Spinal cord (tissue), 10 donors: ENCODE measurements at places on chromosomes 7 and 10.

GRCh38 chr10:6892864-6893263 is 312.8 kb upstream of the PRKCQ start:
- DNase-seq, result no peak

DNA sequence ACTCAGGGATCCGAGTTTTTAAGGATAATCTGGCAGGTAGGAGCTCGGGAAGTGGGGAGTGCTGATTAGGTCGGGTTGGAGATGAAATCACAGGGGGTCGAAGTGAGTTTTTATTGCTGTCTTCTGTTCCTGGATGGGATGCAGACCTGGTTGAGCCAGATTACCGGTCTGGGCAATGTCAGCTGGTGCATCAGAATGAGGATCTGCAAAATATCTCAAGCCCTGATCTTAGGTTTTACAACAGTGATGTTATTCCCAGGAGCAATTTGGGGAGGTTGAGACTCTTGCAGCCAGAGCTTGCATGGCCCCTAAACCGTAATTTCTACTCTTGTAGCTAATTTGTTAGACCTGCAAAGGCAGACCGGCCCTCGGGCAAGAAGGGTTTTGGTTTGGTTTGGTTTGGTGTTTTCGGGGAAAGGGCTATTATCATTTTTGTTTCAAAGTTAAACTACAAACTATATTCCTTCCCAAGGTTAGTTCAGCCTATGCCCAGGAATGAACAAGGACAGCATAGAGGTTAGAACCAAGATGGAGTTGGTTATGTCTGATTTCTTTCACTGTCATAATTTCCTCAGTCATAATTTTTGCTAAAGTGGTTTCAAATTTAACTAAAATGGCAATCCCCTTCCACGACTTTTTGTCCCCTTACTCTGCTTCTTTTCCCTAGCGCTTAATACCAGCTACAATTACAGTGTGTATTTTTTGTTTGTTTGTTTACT is 20.6 kb upstream of the PIK3CG start:
- DNase-seq, result no peak

- DNase-seq, result no peak
Observed at GRCh38 chr10:113997428-113997827, 46.2 kb upstream of the ADRB1 start.

DNA sequence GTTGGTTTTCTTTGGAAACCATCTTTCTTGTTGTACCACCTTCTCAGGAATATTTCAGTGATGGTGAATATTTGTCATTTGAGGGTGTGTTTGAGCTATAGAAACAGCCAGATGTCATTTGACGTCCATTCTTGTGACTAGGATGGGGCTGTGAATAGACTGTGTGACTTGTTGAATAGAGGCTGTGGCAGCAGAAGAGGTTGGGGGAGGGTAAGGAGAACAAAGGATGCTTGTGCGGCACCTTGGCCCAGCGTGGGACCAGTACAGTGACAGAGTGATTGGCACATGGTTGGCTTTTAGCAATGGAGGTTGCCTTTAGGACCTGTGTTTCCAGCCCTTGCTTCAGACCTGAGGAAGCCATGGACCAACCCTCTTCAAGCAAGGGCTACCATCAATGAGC is 11.3 kb downstream of the DMBT1 start:
- DNase-seq, result no peak

DNA sequence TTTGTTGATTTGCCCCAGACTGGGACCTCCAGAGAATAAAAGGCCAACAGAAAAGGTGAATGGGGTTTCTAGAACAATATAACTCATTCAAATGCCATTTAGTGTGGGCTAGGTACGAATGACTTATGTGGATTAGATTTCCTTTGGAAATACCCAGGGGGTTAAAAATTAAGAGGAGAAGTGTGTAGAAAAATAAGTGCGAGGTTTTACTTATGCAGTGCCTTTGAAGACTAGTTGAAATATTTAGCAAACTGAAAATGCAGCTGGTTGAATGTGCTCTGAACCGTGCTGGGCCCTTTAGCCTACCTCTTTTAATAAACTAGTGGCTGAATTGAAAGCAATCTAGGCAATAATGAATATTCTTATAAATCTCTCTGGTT is 180.6 kb downstream of the LRMDA start:
- DNase-seq, result no peak
